ENCODE measurements at places on chromosomes 11 and 22.

- no peak for DNase-seq
These were observed 87.4 kb upstream of the CHORDC1 start for GRCh38 chr11:90310210-90310609.

GRCh38 chr11:132240374-132240773 lies 870.0 kb downstream of the NTM start:
- no peak for DNase-seq

DNA sequence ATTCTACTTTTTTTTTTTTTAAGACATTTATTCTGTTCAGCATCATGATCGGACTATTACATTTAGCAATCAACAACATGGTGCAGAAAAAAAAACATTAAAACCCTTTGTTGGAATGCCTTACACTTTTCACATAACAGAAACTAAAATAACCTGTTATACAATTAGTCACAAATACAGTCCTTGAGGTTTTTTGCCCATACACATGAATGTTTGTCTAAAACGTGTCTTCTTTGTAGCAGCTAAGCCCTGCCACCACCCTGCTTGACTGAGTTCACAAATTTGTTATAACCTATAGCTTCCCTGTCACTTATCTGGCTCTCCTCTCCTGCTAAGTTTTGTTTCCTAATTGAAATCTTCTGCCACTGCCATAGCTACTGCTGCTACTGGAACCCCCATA lies 75.4 kb upstream of the ARHGAP20 start:
- no peak for DNase-seq

DNA sequence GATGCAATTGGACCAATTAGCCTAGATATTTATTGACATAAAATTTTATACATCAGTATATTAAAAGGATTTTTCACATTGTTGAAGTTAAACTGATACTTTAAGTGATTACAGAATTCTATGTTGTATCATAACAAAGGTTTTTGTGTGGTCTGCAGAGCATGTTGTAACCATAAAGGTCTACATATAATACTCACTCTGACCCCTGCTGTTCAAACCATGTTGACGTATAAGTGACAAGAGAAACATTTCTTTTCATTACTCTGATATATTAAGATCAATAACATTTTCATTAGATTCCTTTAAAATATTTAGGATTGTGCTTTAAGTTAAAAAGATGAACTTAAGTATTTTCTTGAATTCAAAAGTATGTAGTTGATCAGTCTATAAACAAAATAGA lies 63.9 kb downstream of the GAS2 start:
- no peak for DNase-seq

- DNase-seq: no peak
These were observed 26.9 kb upstream of the CECR2 start for GRCh38 chr22:17342361-17342760.

DNA sequence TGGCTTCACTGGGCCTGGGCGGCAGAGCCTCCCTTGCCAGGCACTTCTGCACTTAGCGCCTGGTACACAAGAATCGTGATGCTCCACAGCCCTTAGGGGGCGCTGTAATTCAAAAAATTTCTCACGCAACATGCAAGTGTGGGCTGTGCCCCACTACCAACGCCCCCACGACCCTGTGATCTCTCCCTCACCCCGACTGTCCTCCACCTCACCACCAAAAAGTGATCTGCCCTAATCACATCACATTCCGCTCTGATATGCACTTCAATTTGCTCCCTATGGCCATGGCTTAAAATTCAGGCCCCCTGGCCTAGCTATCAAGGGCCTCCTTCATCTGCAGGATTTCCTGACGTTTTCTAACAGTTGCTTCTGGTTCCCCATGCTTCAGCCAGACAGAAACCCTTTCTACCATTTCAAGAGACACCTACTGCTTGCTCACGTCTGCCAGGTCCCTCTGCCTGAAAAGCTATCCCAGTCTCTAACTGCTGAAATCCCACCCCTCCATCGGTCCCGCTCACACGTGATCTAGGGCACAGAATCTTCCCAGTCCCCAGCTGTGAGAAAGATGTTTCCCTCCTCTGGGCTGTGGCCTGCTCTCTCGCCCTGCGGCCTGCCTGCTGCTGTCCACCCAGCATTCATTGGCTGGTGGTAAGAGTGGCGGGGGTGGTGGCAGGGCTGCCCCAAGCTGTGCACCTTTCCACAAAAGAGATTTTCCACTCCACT lies 27.9 kb upstream of the LRRC32 start:
- DNase-seq: no peak

GRCh38 chr11:17385492-17385891 lies 3.0 kb downstream of the KCNJ11 start:
- no peak for DNase-seq

- DNase-seq: no peak
These were observed 16.3 kb upstream of the CLMP start for GRCh38 chr11:123211149-123211852.

- no peak for DNase-seq
These were observed 631 bp upstream of the C22orf39 start for GRCh38 chr22:19448076-19448607.

DNA sequence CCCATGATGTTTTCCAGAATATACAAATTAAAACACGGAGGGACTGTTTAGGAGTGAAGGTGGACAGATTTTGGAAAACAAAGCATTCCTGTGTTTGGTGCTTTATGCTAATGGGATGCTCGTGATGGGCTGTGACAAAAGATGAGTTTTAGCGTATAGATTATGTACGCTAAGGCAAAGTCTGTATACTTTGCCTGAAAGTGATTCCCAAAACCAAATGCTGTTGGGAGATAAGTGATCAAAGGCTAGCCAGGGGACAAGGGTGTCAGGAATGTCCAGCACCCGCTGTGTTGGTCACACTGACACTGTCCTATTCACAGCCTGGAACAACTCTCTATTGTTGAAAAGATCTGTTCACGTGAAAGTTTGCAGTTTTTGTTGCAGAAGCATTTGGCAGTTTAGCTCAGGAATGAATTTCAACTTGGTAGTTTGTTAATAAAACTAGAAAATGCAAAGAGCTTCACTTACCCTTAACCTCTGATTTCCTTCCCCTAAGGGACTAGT lies 1.5 kb downstream of the JAM3 start:
- no peak for DNase-seq

GRCh38 chr11:2751523-2752203 lies 51.9 kb upstream of the KCNQ1OT1 start:
- DNase-seq: no peak

DNA sequence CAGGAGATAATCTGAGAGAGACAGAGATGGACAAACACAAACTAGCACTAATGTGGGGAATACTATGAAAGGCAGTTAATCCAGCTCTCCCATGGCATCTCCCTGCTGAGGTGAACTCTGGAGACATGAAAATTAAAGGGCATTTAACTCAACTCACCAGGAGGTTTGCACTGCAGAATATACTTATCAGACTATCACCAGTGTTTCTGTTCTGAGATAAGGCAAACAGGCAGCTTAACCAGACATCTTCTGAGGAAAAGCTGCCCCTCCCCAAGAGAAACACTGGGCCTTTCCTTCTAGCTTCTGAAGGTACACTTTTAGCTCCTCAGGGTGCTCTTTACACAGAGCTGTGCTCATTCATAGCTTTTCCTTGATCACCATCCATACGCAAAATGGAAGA lies 85.5 kb downstream of the AMBRA1 start:
- DNase-seq: no peak

GRCh38 chr11:64110465-64111375 lies 55.2 kb downstream of the MACROD1 start:
- DNase-seq: no peak

DNA sequence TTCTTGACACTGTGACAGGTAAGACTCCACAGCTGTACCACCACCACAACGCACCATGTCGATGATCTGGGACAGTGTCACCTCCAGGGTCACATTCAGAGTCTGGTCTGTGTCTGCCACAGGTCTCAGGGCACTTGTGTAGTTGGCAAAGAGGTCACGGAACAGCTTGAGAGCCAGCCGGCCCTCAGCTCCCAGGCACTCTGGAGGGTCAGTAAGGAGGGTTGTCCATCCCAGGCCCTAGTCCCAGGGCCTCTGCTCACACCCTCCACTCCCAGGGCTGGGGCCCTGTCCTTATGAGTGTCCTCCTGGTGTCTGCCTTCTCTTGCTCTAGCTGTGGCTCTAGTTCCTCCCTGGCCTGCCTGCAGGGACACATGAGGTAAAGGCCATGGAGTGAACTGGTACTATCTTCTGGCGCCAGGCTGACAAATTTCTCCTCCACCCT lies 1.4 kb downstream of the CHRNA10 start:
- DNase-seq: no peak
